Naive thymus-derived CD8-positive, alpha-beta T cell (primary cell): ENCODE measurements at places on chromosomes 5 and 9.

DNA sequence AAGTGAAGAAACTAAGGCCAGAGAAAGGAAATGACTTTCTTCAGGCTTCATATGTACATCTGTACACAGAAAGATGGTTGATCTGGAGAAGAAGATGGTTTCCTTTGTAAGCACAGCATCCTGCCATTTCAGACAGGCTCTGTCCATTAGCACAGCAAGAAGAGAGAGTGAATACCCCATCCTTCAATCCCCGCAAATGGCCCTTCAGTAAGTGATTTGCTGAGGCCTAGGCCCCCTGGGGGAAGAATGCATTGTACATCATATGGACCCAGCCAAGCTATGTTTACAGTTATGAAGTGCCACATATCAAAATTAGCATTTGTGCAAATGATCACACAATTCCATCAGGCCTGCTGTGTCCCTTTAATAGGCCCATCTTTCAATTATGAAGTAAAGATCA is 657.4 kb downstream of the BRINP1 start:
- DNase-seq: no peak

DNA sequence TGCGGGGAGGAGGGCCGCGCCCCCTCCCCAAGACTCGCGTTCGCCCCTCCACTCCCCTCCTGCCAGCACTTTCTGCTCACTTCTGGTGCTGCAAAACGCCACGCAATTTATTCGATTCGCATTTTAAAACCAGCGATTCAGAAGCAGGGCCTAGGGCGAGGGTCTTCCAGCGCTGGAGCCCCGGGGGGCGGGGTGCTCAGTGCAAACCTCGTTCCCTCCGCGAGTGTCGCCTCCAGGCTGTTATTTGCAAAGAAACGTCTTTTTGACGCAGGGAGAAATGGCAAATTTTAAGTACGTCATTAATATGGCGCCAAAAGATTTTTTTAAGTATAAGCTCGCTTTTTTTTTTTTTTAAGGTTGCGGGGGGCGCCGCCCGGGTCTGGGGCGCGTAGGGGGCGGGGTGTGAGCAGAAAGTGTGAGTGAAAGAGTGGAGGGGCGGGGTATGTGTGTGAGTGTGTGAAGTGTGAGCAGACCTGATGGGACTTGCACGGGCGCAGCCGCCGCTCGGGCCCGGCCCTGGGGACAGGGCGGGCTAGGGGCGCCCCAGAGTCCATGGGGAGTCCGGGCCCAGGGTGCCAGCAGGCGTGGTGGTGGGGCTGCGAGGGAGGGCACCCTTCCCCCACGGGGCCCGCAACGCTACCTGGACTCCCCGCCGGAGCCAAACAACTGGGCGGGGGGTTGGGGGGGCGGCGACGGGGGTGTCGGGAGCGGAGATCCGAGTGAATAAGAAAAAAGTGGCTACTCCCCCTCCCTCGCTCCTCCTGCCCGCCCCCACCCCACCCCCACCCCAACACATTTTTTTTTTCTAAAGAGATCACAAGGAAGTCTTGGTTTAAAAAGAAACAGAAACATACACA is at the start of gene JADE2:
TSS of gene JADE2 (plus strand) at position 845 of the 857 bp plus-strand sequence. CDS start 10,188 bp downstream, outside the sequence.
- peak; percentile 89 for DNase-seq

DNA sequence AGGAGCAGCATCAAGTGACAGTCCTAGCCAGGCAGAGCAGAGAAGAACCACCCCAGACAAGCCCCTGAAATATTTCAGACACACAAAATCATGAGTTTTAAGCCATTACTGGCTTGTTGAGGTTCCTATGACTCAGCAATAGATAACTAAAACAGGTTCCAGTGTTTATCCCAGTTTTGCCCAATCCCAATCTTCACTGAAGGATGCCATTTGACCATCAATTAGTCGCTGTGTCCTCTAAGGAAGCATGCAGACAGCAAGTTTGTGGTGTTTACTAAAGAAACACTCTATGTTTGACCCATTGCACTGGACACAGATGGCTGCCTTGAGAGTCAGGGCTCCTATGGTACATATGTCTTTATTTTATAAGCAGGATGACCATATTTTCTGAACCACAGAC is 186.7 kb downstream of the SYK start:
- no peak for DNase-seq

- no peak for DNase-seq
These were observed 358.3 kb downstream of the SEMA5A start for GRCh38 chr5:9187614-9188013.

DNA sequence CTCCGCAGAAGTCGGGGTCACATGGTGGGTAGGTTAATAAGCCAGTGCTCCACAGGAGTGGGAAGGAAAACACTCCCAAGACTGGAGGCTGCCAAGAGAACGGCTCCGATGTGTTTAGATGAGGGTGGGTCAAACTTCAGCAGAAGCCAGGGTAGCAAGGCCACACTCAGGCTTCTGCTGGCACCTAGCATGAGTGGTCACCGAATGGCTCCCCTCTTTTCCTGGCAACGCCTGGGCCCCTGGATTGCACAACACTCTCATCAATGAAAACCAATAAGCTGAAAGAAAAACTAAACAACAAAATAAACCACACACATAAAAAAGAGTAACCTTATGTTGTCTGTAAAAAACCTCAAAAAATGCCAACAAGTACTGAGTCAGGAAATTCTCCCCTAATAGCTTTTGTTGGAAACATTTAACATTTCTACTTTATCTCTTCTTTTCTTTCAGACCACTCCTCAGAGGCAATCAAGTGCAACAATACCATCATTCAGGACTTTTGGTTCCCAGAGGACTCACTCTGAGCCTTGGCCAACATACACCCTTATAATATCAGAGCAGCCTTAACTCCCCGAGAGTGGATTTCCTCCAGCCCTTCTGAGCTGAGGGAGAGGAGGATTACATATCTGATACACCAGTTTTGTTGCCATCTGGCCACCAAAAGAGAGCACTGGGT is 279.9 kb downstream of the ENC1 start:
- DNase-seq: no peak

DNA sequence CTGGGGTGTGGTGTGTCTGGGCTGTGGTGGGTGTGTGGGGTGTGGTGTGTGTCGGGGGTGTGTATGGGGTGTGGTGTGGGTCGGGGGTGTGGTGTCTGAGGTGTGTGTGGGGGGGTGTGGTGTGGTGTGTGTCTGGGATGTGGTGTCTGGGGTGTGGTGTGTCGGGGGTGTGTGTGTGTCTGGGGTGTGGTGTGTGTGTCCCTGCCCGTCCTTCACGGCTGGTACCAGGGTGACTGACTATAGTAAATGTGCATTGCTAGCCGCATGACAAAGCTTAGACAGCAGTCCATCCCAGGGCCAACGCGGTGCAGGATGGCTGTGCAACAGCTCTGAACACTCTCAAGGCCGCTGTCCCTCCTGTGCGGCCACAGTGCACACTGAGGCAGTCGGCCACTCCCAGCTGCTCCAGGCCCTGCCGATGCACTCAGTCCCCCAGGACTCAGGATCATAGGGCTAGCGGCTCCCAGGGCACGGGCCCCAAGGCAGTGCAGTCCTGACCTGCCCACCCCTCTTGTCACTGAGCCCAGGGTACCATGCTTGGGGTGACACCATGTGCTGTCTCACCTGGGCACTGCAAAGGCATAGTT is 54.0 kb downstream of the SECISBP2 start:
- DNase-seq: peak; percentile 57

- DNase-seq: no peak
These were observed 18.4 kb downstream of the ZNF346 start for GRCh38 chr5:177040814-177041420.

DNA sequence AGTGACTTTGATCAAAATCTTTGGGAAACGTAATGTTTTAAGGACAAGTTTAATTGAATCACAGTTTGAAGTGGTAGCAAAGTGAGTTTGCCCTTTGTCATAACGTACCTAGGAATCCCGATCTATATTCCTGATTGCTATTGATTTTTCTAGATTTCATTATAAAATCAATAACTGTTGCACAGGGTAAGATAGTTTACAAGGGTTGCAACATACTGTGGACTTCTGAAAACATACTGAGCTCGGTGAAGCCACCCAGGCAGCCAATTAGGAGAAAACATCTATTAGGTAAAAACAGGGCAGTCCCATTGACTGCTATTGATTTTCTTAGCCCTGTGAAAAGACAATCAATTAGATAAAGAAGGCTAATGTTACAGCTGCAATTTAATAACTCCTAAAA is 659.9 kb downstream of the ISL1 start:
- no peak for DNase-seq

- DNase-seq: no peak
These were observed 55.7 kb upstream of the DPYSL3 start for GRCh38 chr5:147565524-147565923.

DNA sequence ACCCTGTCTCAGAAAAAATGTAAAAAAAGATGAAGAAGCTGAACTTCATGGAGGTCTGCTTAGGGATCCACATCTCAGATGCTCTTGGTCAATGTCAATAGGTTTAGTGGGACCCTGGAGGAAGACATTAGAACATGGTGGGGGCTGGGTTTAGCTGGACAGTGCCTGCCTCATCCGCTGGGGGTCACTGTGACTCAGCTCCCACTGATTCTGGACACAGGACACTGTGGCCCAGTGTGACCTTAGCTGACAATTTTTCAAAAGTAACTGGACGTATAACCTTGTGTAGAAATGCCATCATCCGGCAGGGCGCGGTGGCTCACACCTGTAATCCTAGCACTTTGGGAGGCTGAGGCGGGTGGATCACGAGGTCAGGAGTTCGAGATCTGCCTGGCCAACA is 7.3 kb upstream of the HNRNPAB start:
- DNase-seq: no peak

GRCh38 chr5:153831973-153832372 is 206.7 kb downstream of the FAM114A2 start:
- no peak for DNase-seq

DNA sequence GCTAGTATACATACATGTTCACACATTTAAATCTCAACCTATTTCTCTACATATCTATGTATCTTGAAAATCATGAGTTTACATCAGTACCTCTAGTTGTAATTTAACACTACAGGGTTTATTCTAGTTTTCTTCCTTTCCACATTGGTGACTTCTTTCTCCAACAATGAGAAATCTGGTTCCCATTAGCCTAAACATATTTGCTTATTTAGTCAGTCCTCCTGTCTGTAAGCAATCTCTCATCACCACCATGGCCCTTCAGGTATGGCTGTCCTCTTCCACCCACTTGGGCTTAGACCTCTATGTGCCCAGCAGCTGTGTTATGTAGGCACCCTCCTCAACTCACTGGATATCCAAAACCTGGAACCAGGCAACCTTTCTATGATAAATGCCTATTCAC is 8.0 kb upstream of the SPATA31D1 start:
- DNase-seq: no peak

DNA sequence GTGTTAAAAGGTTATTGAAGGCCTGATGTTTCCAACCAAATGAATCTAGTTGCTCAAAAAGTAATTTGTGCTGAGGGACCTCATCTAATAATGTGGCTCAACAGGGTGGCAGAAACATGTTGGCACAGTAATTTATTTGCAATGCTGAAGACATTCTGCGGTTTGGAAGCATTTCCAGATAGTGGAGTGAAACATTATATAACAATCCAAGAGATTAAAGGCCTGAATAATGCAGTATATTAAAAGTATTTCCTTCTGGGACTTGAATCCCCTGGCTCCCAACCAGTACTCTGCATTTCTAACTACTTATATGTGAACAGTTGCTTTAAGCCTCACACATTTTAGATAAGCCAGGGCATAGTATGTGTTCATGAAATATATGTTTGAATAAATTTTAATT is 25.9 kb upstream of the ALDH1A1 start:
- DNase-seq: no peak

- no peak for DNase-seq
These were observed 238.1 kb downstream of the CETN3 start for GRCh38 chr5:90171466-90171865.

GRCh38 chr5:163888366-163888765 is 382.9 kb downstream of the MAT2B start:
- DNase-seq: no peak

DNA sequence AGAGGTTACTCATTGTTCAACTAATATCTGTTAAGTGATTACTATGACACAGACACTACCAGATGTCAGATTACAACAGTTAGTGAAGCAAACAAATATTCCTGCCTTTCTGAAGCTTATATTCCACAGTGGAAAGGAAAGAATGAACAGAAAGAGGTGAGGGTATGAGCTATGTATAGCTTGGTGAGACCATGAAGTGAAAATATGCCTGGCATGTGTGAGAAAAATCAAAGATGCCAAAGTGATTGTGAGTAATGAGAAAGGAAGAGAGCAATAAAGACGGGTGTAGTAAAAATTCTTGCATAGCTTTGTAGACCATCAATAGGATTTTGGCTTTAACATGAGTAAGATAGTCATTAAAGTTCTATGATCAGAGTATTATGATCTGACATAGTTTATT is 734.5 kb upstream of the NUDT12 start:
- DNase-seq: no peak

DNA sequence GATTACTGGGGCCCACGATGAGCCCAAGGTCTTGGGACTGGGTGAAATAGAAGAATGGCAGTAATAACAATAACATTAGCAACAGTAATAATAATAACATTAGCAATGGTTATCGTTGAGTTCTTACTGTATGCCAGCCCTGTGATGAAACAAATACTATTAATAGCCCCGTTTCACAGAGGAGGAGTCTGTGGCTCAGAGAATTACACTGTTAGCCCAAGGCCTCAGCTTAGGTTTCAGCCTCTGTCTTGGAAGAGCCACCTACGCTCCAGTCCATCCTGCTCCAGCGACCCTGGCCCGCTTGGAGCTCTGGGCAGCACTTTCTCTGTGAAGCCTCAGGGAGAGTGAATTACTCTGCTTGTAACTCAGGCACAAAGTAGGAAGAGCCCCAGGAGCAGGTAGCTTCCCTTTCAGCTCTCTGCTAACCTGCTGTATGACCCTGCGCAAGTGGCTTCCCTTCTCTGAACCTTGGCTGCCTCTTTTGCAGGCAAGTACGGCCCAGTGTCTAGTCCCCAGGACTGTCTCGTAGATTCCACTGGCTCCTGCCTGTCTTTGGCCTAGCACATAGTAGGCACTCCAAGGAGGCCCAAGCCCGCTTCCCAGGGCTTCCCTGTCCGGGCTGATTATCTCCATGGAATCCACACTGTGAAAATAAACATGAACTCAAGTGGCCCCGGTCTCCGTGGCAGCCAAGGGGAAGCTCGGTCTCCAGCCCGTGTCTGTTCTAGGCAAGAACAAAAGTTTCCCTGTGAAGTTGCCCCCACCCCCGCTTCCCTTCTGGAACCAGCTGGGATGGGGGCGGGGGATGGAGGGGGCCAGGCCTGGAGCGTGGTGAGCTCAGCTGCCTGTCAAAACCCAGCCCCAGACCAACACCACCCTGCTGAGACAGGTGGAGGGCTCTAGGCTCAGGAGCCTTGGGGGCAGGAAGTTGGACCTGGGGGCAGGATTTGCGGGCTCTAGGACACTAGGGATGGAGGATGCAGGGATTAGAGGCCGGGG is 26.2 kb upstream of the LMX1B start:
- no peak for DNase-seq

GRCh38 chr5:28914297-28914696 is 1875.9 kb upstream of the CDH9 start:
- DNase-seq: no peak

- DNase-seq: no peak
These were observed 158.7 kb upstream of the KLF4 start for GRCh38 chr9:107648153-107648715.

- DNase-seq: no peak
These were observed 17.7 kb downstream of the MARVELD2 start for GRCh38 chr5:69432412-69433206.

GRCh38 chr9:28232686-28233085 is 659.4 kb upstream of the C9orf72 start:
- no peak for DNase-seq
